ENCODE measurements at places on chromosomes 5 and 9.

DNA sequence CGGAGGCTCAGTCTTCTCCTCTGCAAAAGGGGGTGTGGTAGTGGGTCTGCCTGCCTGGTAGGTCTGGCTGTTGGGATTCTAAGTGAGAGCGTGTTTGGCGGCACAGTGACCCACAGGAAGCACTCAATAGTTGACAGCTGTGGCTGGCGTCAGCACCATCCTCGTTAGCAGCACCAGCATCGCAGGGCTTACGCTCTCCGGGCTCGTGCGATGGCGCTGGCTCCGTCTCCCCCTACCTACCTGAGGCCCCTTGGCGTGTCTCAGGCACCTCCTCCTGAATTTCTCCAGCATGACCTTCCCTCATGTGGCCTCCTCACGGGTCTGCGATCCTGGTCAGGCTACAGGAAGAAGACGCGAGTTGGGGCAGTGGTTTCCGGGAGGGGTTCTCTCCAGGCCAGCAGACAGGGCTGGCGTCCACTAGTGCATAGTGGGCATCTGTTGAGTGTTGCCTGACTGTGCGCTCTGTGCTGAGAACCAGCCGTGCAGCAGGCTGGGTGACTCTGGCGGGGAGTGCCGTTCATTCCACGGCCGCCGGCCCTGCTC is 66.9 kb downstream of the HMCN2 start:
- DNase-seq: no peak

DNA sequence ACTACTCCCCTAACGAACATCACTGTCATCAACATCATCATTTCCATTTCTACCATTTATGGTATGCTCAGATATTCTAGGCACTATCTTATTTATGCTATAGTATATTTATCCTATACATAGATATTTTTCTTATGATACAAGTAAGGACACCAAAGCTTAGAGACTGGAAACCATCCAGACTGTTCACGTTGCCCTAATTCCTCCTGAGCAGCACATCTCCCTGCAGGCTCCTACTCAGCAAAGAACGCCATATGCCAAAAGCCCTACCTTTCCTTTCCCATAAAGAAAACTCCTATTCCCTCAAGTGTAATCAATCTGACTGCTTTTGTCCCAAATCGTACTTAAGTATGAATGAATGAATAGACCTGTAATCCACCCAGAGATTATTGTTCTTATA is 247.0 kb downstream of the PRELID2 start:
- DNase-seq: no peak

DNA sequence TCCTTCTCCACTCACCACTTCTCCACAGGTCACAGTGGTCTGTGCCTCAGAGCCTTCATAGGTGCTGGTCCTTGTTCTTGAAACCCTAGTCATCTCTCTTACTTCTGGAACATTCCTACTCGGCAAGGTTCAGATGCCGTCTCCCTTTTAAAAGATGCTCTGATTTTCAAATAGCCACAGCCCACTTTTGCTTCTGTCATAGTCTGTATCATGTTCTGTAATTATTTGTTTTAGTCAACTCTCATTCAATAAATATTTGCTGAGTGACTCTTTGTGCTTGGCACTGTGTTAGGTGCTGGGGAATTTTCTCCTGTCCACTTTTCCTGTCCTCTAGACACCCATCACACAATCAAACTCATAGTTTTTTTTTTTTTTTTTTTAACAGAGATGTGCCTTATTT is 181.3 kb upstream of the IL12B start:
- no peak for DNase-seq

DNA sequence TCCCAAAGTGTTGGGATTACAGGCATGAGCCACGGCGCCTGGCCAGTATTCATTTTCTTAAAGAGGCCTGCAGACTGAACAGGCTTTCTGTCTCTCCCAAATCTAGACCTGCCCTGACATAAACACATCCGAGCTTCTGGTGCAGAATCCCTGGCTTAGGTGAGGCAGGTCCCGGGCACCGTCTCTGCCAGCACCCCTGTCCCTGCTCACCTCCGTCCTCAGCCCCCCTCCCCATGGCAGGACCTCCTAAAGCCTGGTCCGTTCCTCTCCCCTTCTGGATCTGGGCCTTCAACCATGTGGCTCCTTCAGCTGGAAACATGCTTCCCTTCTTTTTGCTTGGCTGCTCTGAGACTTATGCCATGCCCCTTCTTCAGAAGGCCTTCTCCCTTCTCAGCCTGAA is 22.7 kb upstream of the RXRA start:
- no peak for DNase-seq

GRCh38 chr9:95005278-95006143 is 279.0 kb downstream of the AOPEP start:
- DNase-seq: no peak

GRCh38 chr9:68704498-68704813 is 584 bp upstream of the PIP5K1B start:
- no peak for DNase-seq

- no peak for DNase-seq
These were observed 138.6 kb downstream of the ARL15 start for GRCh38 chr5:54171645-54172384.

DNA sequence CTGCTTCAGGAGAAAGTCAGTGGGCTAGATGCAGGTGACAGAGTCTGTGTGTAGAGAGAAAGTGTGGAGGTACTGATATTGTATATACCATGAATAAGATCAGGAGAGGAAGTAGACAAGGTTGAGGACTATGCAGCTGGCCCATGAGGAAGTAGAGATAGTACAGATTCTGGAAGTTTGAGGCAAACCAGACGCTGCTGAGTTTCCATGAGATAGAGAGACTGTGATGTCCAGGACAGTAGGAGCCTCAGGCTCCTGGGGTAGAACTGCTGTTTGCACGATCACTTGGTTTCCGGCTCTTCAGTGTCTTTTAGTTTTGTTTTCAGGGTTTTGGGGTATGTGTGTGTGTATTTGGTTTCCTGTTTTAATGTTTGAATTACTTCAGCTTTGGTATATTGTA is 13.6 kb downstream of the OTULINL start:
- no peak for DNase-seq

DNA sequence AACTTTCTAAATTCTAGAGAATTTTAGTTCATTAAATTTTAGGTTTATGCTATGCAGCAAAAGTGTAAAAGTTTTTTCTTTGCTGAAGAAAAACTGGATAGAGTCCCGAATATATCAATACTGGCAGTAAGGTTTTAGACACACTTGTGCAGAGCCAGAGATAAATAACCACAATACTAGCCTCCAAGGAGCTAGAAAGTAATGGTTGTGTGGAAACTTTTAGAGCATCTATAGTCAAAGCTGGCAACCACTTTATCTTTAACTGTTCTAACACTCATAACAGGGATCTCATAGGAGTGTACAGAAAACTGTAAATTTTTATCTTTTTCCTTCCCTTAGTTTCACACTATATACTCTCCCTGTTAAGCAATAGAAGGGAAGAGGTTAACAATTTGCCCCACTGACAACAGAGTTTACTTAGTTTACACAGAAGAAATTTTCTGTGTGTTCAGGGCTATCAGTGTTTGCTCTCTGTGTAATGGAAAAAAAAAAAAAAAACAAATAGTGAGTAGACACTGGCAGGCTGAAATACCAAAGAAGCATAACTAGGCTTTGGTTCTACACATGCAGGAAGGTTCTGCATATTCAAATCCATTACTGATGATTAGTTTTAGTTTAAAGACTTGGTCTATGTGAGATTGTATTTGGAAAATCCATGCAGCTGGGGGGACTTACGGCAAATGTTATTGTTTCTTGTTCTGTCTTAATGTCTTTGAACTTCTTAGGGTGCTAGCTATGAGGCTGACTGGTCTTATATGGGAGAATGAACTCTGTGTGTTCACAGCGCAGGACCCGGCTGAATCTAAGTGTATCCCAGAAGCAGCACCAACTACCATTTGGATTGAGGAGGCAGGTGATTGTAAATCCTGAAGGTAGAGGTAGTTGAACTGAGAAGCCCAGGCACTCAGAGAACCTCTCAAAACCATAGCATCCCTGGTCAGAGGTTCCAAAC is 187.6 kb downstream of the PCSK1 start:
- no peak for DNase-seq

DNA sequence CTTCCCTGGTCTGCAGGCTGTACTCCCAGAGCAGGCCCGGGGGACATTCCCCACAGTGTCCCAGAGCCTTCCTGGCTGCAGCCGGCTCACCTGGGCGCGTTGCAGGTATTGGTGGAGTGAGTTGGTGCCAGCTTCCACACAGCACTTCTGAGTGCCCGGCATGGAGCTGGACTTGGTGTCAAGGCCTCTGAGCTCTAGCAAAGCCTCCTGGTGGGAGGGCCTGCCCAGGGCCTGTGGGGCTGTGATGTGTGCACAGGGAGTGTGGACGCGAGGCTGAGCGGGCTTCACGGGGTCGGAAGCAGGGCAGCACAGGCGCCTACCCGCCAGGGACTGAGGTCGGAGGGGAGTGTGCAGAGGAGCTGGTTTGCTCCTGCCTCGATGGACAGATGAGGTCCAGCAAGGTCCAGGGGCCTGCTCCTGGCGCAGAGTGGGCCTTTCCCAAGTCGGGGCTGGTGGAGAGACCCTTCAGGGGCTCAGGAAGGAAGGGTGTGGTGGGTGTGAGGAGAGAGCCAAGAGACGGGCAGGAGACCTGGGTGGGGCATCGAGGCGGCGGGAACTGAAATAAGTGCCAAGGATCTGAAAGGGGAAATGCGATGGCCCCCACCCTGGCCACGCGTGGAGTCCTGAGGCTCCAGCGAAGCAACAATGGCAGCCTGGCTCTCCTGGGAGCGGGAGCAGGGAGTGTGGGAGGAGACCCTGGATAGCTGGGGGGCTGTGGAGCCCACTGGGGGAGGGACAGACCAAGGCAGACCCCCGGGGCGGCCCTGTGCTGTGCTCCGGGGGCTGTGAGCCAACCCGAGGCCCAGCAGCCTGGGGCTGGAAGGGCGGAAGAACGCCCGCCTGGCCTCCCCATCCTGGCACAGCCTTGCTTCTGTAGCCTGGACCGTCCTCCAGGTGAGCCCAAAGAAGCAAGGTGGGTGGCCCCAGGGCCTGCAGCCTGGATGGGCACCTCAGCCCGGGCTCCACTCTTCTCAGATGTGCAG is 78.4 kb downstream of the RXRA start:
- DNase-seq: no peak

Data from HFF-Myc (cell line).